8988T (cell line): ENCODE measurements at places on chromosomes 2 and 18.

GRCh38 chr18:61982475-61982874, 89.7 kb upstream of the RNF152 start:
- DNase-seq: no peak

GRCh38 chr2:165827016-165827920, 33.2 kb upstream of the GALNT3 start:
- no peak for DNase-seq

- DNase-seq: no peak
Measured at GRCh38 chr2:191994749-191995148, 147.9 kb upstream of the CAVIN2 start.

- DNase-seq: no peak
Measured at GRCh38 chr2:117071556-117072102, 742.9 kb upstream of the DDX18 start.
